Astrocyte (in vitro differentiated cells and primary cell): ENCODE measurements at places on chromosomes 11 and 22. TPM values are rescaled to one million over a fixed set of nuclear protein-coding genes. Genes with fewer than 3 reads are reported as not detected.

The PICK1 gene
- total RNA-seq: 20.7 and 22.9 TPM in 2 replicates

- H3K4me3 ChIP-seq: no peak overlapping the region
- H3K27ac ChIP-seq: no peak overlapping the region
- DNase-seq: no peak
- H3K4me1 ChIP-seq: no peaks in the 10 kb centered on the region
- H3K27me3 ChIP-seq: no peaks in the 10 kb centered on the region
- no peaks in the 10 kb centered on the region for H3K36me3 ChIP-seq
Observed at GRCh38 chr11:71365626-71366025, 82.6 kb downstream of the DHCR7 start.

GRCh38 chr11:112630496-112630895, 330.7 kb upstream of the NCAM1 start:
- peaks cover 10% of the 10 kb centered on the region for H3K27me3 ChIP-seq
- no peaks in the 10 kb centered on the region for H3K36me3 ChIP-seq
- DNase-seq: no peak
- no peak overlapping the region for H3K27ac ChIP-seq
- no peaks in the 10 kb centered on the region for H3K4me1 ChIP-seq
- H3K4me3 ChIP-seq: no peak overlapping the region

GRCh38 chr11:20363149-20363499, 390 bp upstream of the HTATIP2 start:
- H3K4me1 ChIP-seq: peaks cover 12% of the 10 kb centered on the region
- peak overlapping the region; percentile 60 for H3K4me3 ChIP-seq
- H3K27me3 ChIP-seq: no peaks in the 10 kb centered on the region
- no peaks in the 10 kb centered on the region for H3K36me3 ChIP-seq

GRCh38 chr11:11192541-11192940, 160.5 kb downstream of the CSNK2A3 start:
- DNase-seq: no peak
- no peak overlapping the region for H3K27ac ChIP-seq
- H3K27me3 ChIP-seq: no peaks in the 10 kb centered on the region

GRCh38 chr11:120546312-120547205, 35.0 kb downstream of the GRIK4 start:
- no peaks in the 10 kb centered on the region for H3K27me3 ChIP-seq
- peaks cover 28% of the 10 kb centered on the region for H3K4me1 ChIP-seq
- H3K27ac ChIP-seq: peak overlapping the region; percentile 53

- no peaks in the 10 kb centered on the region for H3K36me3 ChIP-seq
- DNase-seq: peak; percentile 14
- H3K4me1 ChIP-seq: no peaks in the 10 kb centered on the region
- no peak overlapping the region for H3K27ac ChIP-seq
Observed at GRCh38 chr11:81644239-81644840, 1089.3 kb downstream of the FAM181B start.

The OTOG gene
- not detected in 2 replicates for total RNA-seq

DNA sequence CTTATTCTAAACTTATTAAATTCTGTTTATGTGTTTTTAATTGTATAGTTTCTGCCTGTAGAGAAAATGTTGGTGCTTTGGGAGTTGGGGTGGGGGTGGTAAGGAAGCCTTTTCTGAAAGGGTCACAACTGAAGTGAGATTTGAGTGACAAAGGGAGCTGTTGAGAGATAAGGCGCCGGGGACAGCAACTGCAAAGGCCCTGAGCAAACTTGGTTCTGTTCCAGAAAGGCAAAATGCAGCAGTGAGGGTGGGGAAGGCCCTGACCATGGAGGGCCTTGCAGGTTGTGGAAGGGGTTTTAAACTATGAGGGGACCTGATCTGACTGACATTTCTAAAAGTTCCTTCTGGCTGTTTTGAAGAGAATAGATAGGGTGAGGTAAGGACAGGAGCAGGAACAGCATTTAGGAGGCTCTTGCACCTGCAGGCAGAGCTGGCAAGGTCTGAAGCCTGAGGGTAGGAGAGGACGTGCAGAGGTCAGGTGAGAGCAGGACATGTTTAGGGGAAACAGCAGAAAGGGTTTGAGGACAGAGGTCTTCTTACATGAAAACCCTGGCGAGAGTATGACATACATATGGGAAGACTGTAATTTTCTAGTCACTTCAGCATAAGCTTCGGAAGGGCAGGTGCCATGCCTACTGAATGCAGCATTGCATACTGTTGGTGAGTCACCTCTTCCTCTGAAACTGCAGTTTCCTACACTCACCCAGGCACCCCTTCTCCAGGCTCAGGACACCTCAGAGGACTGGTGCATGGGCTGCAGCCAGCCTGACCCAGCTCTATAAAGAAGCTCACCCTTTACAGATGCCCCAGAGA, 190.7 kb downstream of the SNX19 start:
- no peaks in the 10 kb centered on the region for H3K27me3 ChIP-seq
- peak overlapping the region; percentile 10 for H3K27ac ChIP-seq
- H3K4me3 ChIP-seq: no peak overlapping the region
- H3K36me3 ChIP-seq: no peaks in the 10 kb centered on the region

GRCh38 chr11:102047305-102047924, at the start of gene CFAP300:
Gene CFAP300 (plus strand): TSS chr11:102047437. CDS start chr11:102047471, 34 bp downstream.
- DNase-seq: peak; percentile 52
- no peaks in the 10 kb centered on the region for H3K27me3 ChIP-seq
- H3K4me1 ChIP-seq: peaks cover 5% of the 10 kb centered on the region
- no peaks in the 10 kb centered on the region for H3K36me3 ChIP-seq
- H3K27ac ChIP-seq: peak within 1 kb of the TSS; percentile 61

The DGAT2 gene
- 0.73 and 1.6 TPM in 2 replicates for total RNA-seq

DNA sequence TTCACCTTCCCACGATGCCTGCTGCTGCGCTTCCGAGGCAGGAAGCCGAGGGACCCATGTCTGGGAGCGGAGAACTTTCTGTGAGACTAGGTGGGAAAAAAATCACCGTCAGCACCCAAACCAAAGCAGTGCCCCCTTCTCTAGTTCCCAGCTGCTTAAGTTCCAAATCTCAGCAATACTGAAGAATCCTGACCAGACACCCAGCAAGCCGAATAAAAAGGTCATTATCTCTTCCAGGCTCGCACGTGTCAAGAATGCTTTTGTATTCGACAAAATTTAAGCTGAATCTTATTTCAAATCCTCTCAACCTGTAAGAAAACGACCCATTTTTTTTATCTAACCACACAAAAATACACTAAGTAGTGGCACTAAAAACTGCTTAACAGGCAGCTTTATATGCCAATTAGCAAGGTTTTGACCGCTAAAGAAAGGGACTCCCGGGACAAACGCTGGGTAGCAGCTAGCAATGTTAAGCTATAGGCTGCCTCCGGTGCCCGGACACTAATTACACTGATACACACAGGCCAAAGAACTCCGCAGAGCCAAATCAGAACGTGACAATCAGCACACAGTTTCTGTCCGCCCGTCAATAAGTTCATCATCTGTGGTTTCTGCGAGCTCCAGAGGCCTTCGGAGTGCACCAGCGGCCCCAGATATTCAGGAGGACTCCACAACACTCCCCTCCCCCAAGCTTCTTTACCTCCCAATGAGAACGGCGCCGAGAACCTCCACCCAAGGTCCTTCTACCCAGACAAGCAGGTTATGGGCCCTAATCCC, 728 bp downstream of the RPL3 start:
- peaks cover 43% of the 10 kb centered on the region for H3K36me3 ChIP-seq
- peak overlapping the region; percentile 96 for H3K27ac ChIP-seq
- H3K27me3 ChIP-seq: no peaks in the 10 kb centered on the region
- H3K4me1 ChIP-seq: peaks cover 34% of the 10 kb centered on the region

DNA sequence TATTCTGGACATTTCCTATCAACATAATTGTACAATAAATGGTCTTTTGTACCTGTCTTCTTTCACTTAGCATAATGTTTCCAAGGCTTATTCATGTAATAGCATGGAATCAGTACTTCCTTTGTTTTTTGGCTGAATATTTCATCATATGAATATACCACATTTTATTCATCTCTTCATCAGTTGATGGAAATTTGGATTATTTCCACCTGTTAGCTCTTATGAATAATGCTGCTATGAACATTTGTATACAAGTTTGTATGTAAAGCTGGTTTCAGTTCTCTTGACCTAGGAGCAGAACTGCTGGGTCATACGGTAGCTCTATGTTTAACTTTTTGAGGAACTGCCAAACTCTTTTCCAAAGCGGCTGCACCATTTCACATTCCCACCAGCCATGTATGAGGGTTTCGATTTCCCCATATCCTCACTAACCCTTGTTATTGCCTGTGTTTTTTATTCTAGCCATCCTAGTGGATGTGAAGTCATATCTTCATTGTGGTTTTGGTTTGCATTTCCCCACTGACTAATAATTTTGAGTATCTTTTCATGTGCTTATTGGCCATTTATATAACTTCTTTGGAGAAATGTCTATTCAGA, 20.9 kb downstream of the EXT2 start:
- no peaks in the 10 kb centered on the region for H3K36me3 ChIP-seq
- DNase-seq: no peak
- no peak overlapping the region for H3K4me3 ChIP-seq

The HTR3A gene
- not detected in 2 replicates for total RNA-seq

The MFRP gene
- total RNA-seq: not detected in 2 replicates

DNA sequence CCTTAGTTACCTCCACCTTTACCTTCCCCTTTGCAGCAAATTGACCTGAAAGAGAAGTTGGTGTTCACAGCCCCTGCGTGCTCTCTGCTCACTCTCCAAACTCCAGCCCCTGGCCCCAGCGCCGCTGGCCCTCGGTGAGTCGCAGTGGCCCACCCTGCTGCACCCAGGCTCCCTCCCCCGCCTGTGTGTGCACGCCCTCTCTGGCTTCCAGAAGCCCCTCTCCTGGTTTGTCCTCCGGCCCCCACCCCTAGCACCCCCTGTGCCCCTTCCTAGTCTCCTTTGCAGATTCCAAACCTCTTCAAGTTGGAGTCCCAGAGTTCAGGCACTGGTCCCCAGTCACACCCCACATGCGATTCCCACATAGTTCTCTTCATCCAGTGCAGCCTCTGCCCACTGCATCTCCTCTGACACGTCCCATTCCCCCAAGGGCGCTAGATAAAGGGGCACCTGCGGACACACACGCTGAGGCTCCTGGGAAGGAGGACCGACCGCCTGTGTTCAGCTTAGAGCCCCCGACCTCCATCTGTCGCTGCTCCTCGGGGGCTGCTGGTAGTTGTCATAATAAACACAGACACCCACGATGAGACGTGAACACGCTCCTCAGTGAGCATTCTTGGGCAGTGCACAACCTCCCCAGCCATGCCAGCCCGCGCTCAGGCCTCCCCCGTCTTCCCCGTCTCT, 1.5 kb upstream of the PHRF1 start:
- no peak overlapping the region for H3K27ac ChIP-seq
- peaks cover 6% of the 10 kb centered on the region for H3K27me3 ChIP-seq
- H3K4me1 ChIP-seq: peaks cover 19% of the 10 kb centered on the region
- DNase-seq: no peak

The C11orf87 gene
- total RNA-seq: 0.07 TPM in 1 of 2 replicates, not detected in the other

The ADORA2A gene
- total RNA-seq: 2.2 and 3.9 TPM in 2 replicates

DNA sequence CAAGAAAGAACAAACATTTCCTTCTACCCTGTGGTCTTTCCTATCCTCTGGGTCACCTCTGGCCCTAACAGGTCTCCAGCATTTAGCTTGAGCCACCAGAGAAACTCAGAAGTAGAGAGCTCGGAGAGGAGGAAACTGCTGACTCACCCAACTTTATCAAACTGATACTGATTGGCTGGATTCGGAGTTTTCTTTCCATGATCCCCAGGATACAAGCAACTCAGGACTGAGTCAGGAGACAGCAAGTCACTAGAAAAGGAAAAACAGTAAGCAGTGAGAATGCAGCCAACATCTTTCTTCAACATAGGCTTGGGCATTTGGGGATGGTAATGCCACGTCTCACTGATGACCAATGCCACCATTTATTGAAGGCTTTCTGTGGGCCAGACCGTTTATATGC, 32.7 kb downstream of the THOC5 start:
- H3K36me3 ChIP-seq: peaks cover 69% of the 10 kb centered on the region
- DNase-seq: peak; percentile 82
- no peaks in the 10 kb centered on the region for H3K27me3 ChIP-seq
- peaks cover 10% of the 10 kb centered on the region for H3K4me1 ChIP-seq
- H3K4me3 ChIP-seq: no peak overlapping the region

The SLC1A2 gene
- total RNA-seq: 0.14 and 0.25 TPM in 2 replicates

GRCh38 chr11:11848891-11849746, 7.3 kb downstream of the USP47 start:
- H3K27ac ChIP-seq: no peak overlapping the region
- no peak overlapping the region for H3K4me3 ChIP-seq
- peak; percentile 51 for DNase-seq
- H3K4me1 ChIP-seq: peaks cover 7% of the 10 kb centered on the region
- no peaks in the 10 kb centered on the region for H3K36me3 ChIP-seq
- H3K27me3 ChIP-seq: no peaks in the 10 kb centered on the region

DNA sequence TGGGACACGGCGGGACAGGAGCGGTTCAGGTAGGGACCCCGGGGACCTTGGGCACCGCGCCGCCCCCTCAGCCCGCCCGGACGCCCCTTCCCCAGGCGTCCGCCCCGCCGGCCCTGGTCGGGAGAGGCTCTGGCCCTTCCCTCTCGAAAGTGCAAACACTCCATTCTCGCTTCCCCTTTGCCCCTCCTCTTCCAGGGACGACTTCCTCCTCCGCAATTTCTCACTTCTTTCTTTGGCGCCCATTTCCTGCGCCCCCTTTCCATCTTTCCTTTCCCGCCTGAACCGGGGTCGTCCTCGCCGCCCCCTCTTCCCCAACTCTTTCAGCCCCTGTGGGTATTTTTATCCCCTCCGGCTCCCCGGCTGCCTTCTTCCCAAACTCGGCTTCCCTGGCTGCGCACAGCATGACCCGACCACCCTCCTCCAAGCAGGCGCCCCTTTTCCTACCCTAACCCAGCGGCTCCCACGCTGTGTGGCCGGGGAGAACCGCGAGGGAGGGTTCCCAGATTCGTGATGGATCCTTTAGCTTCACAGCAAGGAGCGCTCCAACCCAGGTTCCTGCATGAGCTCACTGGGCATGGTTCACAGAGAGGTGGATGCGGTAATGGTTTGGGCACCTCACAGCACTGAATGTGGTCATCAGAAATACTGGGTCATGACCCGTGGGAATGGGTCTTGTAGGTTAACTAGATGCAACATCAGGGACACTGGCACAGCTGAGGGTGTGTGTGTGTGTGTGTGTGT, 689 bp downstream of the RAB39A start:
- no peak overlapping the region for H3K27ac ChIP-seq
- H3K27me3 ChIP-seq: peaks cover 13% of the 10 kb centered on the region
- peak overlapping the region; percentile 57 for H3K4me3 ChIP-seq
- H3K4me1 ChIP-seq: peaks cover 5% of the 10 kb centered on the region
